ENCODE measurements at places on chromosomes 11 and 22.
A peak's percentile ranks its signal among the peaks of the same experiment; 100 is the strongest.

GRCh38 chr11:64518928-64519327, 72.1 kb upstream of the SLC22A12 start:
- H3K27ac ChIP-seq, result no peak overlapping the region
- H3K36me3 ChIP-seq, result no peaks in the 10 kb centered on the region
- no peaks in the 10 kb centered on the region for H3K4me1 ChIP-seq
- H3K4me3 ChIP-seq, result no peak overlapping the region

DNA sequence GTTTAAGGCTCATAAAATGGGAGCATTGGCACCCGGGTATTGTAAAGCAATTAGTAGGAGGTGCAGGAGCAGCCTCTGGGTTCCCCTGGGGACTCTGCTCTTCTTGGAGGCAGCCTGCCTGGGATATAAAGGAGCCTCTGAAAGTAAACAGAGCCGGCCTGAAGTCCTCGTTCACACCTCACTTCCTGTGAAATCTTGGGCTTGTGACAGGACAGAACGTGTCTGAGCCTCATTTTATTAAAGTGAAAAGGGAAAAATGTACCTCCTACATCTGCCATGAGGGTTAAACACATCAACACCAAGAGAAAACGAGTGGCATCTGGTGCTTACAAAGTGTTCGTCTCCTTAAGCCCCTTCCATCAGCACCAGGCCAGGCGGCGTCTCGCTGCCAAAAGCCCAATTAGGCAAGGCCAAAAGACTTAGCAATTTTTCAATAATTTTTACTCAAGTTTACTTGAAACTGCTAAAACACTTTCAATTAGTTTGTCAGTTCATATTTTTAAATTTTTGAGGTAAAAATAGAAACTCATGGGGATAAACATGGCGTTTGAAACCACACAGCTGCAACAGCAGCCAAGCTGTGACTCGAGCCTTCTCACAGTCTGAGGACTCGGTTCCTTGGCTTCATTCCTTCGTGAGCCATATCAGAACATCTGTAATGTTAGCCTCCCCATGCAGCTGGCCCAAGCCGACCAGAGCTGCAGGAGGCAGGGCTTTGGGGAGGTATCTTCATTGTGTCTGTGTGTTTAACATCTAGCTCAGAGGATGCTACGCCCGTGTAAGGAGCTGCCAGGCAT, 33.6 kb downstream of the MAP6 start:
- H3K27me3 ChIP-seq, result no peaks in the 10 kb centered on the region
- no peak for DNase-seq
- no peak overlapping the region for H3K27ac ChIP-seq
- peaks cover 6% of the 10 kb centered on the region for H3K4me1 ChIP-seq
- no peaks in the 10 kb centered on the region for H3K36me3 ChIP-seq
- H3K4me3 ChIP-seq, result no peak overlapping the region

DNA sequence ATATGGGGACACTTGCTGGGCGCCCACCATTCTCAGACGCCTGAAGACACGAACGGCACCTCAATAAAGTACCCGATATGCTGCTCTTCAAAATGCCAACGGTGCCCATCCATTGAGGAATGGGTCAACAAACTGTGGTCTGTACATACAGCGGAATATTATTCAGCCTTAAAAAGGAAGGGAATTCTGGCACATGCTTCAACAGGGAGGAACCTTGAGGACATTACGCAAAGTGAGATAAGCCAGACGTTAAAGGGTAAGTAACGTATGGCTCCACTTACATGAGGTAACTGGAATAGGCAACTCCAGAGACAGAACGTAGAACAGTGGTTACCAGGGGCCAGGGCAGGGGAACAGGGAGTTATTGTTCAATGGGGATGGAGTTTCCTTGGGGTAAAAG, 28.0 kb downstream of the PRDM10 start:
- H3K36me3 ChIP-seq, result no peaks in the 10 kb centered on the region
- H3K27ac ChIP-seq, result no peak overlapping the region
- peaks cover 6% of the 10 kb centered on the region for H3K4me1 ChIP-seq
- DNase-seq, result no peak

- H3K4me1 ChIP-seq, result peaks cover 20% of the 10 kb centered on the region
- no peak overlapping the region for H3K4me3 ChIP-seq
- no peaks in the 10 kb centered on the region for H3K27me3 ChIP-seq
- no peak overlapping the region for H3K27ac ChIP-seq
These were observed 35.9 kb upstream of the SESN3 start for GRCh38 chr11:95266751-95267374.

- H3K27me3 ChIP-seq, result peaks cover 5% of the 10 kb centered on the region
- DNase-seq, result peak; percentile 67
- peaks cover 83% of the 10 kb centered on the region for H3K4me1 ChIP-seq
- no peak overlapping the region for H3K27ac ChIP-seq
- H3K4me3 ChIP-seq, result no peak overlapping the region
These were observed 32.0 kb downstream of the SHANK3 start for GRCh38 chr22:50704510-50705218.

- H3K27ac ChIP-seq, result no peak overlapping the region
- no peak overlapping the region for H3K4me3 ChIP-seq
- no peaks in the 10 kb centered on the region for H3K27me3 ChIP-seq
- peaks cover 4% of the 10 kb centered on the region for H3K36me3 ChIP-seq
- DNase-seq, result peak; percentile 61
- H3K4me1 ChIP-seq, result no peaks in the 10 kb centered on the region
These were observed 46.6 kb downstream of the KCNC1 start for GRCh38 chr11:17781221-17781620.

DNA sequence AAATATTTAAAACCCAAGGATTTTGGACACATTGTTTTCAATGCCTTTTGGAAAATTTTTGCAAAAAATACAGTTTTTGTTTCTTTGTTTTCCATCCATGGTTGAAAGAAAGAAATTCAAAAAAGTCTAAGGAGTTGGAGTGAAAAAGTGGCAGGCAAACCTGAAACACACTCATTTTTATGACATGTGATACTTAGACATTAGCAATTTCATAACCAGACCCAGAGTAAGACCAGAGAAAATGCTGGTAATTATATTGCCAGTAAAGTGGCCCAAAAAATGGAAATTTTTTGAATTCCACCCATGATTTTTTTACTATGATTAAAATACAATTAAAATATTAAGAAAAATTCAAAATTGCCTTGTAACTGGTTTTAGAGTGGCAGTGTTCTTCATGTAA, 128.2 kb downstream of the SLC17A6 start:
- no peak for DNase-seq
- H3K27me3 ChIP-seq, result no peaks in the 10 kb centered on the region
- no peak overlapping the region for H3K27ac ChIP-seq
- H3K36me3 ChIP-seq, result no peaks in the 10 kb centered on the region

DNA sequence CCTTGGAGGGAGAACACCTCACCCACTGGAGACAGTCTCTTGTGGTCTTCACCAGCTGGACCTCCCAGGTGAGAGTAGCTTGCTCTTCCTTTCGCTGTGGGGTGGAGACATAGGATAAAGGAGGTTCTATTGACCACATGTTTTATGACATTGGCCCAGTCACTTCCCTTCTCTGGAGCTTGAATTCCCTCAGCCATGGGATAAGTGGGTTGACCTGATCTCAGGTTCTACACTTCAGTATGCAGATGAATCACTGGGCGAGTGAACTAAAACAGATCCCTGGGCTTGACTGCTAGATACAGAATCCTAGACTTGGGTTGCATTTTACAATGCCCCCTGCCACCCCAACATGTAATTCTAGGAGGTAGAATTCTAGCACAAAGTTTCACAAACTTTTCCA, 54.8 kb upstream of the PRSS23 start:
- peaks cover 3% of the 10 kb centered on the region for H3K4me1 ChIP-seq
- DNase-seq, result no peak
- H3K27ac ChIP-seq, result no peak overlapping the region

GRCh38 chr11:75547617-75548058, 14.4 kb upstream of the SERPINH1 start:
- no peak overlapping the region for H3K4me3 ChIP-seq
- DNase-seq, result no peak
- no peaks in the 10 kb centered on the region for H3K36me3 ChIP-seq
- H3K27ac ChIP-seq, result no peak overlapping the region

Measured in spleen (tissue), 13 donors.